Naive thymus-derived CD4-positive, alpha-beta T cell (primary cell): ENCODE measurements at places on chromosomes 4 and X. TPM values are rescaled to one million over a fixed set of nuclear protein-coding genes. Genes with fewer than 3 reads are reported as not detected.

- DNase-seq: no peak
Observed at GRCh38 chr4:38396845-38397547, 267.0 kb upstream of the KLF3 start.

- no peak for DNase-seq
Observed at GRCh38 chrX:149365061-149365460, 140.0 kb downstream of the IDS start.

GRCh38 chr4:34091451-34091850, 2152.9 kb downstream of the ARAP2 start:
- no peak for DNase-seq

- peak; percentile 78 for DNase-seq
Observed at GRCh38 chr4:40316782-40317635, 18.1 kb upstream of the CHRNA9 start.

DNA sequence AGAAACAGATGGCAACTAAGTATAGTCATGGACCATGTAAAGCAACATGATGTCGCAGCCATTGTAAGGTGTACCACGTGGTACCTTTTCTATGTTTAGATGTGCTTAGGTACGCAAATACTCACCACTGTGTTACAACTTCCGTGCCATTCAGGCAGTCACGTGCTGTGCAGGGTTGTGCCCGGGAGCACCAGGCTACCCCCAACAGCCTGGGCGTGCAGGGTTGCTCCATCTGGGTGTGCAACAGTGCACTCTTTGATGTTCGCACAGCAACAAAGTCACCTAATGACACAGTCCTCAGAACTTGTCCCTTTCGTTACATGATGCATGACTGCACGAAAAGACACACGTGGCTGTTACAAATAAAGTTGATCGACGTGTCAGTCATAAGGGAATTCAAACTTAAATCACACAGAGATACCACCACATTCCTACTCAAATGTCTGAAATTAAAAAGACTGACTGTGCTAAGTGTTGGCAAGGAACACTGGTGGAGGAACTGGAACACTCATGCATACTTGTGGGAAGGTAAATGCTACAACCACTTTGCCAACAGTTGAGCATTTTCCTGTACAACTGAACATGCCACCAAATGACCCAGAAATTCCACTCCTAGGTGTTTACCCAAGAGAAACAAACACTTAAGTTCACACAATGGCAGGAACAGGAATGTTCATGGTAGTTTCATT, 24.3 kb downstream of the CPLX1 start:
- no peak for DNase-seq

DNA sequence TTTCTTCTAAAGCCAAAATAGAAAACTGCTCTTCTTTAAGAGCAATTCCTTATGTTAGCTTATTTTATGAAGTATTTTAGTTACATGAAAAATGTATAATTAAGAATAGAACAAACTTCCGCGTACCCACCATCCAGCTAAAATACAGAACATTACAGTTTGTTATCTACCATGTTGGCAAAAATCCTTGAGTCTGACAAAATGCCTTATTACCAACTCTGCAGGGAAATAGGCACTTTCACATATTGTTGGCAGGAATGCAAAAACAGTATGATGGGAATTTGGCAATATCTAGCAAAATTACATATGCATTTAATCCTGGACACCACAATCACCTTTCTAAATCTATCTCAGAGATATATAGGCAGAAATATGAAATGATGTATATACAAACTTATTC, 32.4 kb upstream of the SLAIN2 start:
- DNase-seq: no peak

DNA sequence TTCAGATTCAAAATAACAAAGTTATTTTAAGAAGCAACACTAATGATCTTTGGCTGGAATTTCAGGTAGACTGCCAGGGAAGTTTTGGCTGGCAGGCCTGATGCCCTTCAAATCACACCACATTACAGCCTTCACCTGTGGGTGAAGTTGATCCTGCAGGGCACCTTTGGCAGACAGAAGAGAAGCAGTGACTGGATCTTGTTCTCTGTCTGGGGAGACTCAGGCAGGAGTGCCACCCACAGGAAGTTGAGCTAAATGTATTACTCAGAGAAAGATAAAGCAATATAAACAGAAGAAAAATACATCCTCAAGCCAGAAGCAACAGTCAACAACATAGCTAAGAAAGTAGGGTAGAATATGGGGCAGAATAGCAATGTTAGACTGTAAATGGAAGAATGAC, 12.8 kb upstream of the CFAP299 start:
- no peak for DNase-seq

- no peak for DNase-seq
Observed at GRCh38 chrX:11363069-11363594, 69.9 kb downstream of the AMELX start.

- no peak for DNase-seq
Observed at GRCh38 chr4:122617597-122618593, 3.0 kb downstream of the IL21 start.

DNA sequence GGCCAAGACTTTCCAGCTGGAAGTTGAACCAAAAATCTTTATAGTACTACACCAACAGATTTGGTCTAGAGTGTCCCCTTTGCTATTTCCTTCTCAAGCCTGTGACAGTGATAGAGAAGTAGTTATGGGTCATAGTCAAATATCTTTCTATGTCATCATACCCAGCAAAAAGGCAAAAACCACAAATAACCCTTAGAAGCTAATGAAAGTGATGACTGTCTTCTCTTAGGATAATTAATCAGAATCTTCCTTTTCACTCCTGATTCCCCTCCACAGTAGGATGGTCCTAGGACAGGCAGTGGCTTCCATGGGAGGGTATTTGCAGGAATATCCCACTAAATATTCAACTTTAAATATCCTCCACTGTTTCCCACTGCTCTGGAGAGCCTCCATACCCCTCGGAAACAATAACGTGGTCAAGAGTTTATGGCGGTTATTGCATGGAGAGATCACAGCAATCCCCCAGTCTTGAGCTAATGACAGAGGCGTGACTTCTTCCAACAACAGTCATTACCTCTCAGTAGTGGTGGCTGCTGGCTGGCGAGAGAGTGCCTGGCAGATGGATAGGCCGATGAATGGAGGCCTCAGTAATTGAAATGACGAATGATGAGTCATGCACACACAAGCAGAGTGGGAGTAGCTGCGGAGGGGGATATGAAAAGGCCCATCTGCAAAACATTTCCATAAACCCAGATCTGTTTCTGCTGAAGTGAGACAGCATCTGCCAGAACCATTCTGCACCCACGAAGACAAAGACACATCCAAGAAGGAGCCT, 154.9 kb downstream of the STK32B start:
- DNase-seq: no peak

- DNase-seq: no peak
Observed at GRCh38 chrX:138923805-138924204, 212.3 kb upstream of the FGF13 start.

DNA sequence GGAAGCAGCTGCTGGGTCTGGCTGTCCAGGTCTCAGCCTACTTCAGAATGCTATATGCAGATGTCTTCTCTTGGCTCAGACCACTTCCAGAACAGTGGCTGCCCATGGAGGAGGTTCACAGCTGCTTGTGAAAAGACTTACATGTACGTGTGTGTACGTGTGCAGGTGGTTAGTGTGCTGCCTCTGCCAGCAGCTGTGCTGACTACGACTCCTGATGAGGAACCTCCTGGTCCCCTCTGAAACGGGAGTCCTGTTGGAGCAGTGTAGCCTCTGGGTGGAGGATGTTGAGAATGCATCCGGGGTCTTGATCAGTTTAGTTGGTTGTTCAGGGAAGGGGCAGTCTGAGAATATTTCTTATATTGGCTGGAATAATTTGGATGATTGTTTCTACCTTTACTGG, 155.9 kb upstream of the WDR1 start:
- DNase-seq: no peak

DNA sequence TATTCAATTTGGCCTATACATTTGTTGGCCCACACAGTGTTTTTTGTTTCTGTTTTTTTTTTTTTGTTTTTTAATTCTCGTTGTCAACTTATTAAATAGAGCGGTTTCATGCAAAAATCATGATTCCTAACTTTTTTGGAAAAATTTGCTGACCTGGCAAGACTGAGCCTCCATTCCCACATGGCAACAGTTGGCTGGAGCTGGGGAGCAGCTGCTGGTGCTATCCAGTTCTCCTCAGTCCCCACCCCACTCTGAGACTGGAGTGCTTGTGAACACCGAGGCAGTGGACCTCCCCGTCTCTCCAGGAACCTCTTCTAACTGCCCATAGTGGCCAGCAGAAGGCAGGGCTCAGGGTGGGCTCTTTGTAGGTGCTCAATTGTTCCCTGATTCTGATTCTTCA, 95.7 kb upstream of the OTUD4 start:
- DNase-seq: no peak

- DNase-seq: no peak
Observed at GRCh38 chr4:55435141-55435841, 39.5 kb downstream of the TMEM165 start.

DNA sequence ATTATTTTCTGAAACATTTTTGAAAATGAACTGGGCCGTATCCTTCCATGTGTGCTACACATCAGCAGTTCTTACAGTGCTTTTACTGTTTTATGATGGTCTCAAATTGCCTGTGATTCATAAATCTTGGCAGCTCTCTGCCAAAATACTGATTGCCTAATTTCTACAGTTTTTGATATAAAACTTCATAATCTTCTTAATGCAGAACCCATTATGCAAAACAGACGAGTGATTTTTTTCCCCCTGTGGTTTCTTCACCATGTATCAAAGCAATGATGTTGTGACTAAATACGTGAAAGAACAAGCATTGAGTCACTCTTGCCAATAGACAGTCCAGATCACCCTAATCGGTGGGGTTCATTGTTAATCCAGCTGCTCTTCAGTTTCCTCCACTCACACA, 156.4 kb upstream of the WDR1 start:
- DNase-seq: no peak

DNA sequence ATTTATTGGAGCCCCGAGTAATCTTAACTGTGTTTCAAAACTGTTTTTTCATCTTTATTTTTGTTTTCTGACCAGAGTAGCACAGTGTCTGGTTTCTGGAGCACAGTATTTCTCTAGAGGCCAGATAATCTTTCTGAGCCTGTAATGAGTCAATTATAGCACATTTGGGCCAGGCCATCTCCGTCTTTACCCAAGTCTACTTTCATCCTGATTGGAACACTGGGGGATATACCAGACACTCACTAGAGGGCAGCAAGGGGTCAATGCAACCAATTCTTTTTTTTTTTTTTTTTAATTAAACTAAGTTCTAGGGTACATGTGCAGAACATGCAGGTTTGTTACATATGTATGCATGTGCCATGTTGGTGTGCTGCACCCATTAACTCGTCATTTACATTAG, 282.0 kb downstream of the ARHGAP24 start:
- DNase-seq: no peak

Gene CXorf49B
- not detected for total RNA-seq

Gene OPRPN
- not detected for total RNA-seq

Gene FDCSP
- total RNA-seq: not detected

Gene FAM47A
- not detected in 2 replicates for total RNA-seq

Gene POF1B
- 0.19 and 0.28 TPM in 2 replicates for total RNA-seq

Gene S100P
- 11.0 and 13.7 TPM in 2 replicates for total RNA-seq

Gene DUX4
- total RNA-seq: not detected

Gene REPS2
- total RNA-seq: 1.1 TPM

Gene CHM
- total RNA-seq: 13.6 TPM

Gene CHRNA9
- 0.46 TPM in 1 of 2 replicates, not detected in the other for total RNA-seq

Gene NHS
- 0.13 TPM for total RNA-seq

Gene AIMP1
- 55.6 and 57.4 TPM in 2 replicates for total RNA-seq

Gene CLDN22
- not detected in 2 replicates for total RNA-seq

Gene RAB40AL
- total RNA-seq: 0.46 TPM

Gene PLAC8
- total RNA-seq: 340 TPM

Gene GPC3
- total RNA-seq: 0.88 TPM
